NCI-H748 treated with DMSO at 0.1 percent for 48 hours (cell line): ENCODE measurements at places on chromosomes 16 and 17.

DNA sequence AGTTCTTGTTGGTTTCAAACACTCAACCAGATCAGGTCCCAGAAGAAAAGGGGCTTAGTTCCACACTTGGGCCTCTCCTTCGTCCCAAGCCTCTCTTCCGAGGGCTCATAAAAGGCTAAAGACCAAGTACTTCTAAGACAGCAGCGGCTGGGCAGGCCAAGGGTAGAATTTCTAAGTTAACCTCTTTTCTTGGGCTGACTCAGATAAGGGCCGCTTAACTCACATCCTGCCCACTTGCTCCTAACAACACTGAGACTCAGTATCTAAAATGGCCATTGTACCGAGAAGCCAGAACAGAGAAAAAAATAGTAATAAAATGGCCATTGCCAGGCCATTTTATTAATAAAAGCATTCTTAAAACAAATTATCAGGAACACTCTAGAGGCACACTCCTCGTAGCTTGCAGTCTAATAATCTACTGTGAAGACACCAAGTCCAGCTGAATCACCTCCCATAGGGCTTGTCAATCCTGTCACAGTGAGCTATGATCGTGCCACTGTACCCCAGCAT, 42.1 kb downstream of the RANBP10 start:
- DNase-seq, result no peak

- DNase-seq, result no peak
Measured at GRCh38 chr16:86664522-86665318, 86.4 kb downstream of the FOXL1 start.

DNA sequence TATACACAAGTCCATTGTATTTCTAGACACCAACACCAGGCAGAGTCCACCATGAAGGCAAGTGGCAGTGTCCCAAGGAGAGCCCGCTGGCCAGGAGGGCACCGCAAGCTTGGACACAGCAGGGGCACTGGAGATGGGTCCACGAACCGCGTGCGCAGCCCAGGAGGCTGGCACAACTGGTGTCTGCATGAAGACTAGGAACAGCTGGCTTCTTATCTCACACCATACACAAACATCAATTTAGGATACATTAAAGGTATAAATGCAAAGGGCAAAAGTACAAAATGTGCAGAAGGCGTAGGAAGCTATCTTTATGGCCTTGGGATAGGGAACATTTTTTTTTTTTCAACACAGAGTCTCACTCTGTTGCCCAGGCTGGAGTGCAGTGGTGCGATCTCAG, 52.4 kb downstream of the ANKRD11 start:
- DNase-seq, result no peak

- DNase-seq, result no peak
Measured at GRCh38 chr16:1434644-1435592, 4.0 kb downstream of the PERCC1 start.

GRCh38 chr17:18139949-18140348, 31.4 kb downstream of the MYO15A start:
- no peak for DNase-seq

GRCh38 chr17:14143688-14144087, 74.4 kb downstream of the COX10 start:
- no peak for DNase-seq

- DNase-seq, result no peak
Measured at GRCh38 chr16:47037396-47037745, 63.9 kb upstream of the DNAJA2 start.

- no peak for DNase-seq
Measured at GRCh38 chr17:51344532-51344931, 84.2 kb downstream of the UTP18 start.

- no peak for DNase-seq
Measured at GRCh38 chr16:57314161-57314785, 29.8 kb upstream of the PLLP start.

DNA sequence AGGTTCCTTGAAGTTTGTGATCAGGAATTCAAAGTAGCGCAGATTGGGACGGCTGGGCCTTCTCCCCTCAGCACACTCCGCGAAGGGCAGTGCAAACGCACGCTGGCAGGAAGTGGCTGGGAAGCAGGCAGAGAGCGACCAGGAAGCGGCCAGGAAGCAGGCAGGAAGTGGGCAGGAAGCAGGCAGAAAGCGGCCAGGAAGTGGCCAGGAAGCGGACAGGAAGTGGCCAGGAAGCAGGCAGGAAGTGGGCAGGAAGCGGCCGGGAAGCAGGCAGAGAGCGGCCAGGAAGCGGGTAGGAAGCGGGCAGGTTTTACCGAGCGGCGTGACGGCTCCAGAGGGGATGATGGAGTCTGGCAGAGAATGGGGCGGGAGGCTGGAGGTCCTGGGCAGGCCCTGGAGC, 3.2 kb downstream of the DPEP1 start:
- no peak for DNase-seq

- no peak for DNase-seq
Measured at GRCh38 chr16:3212567-3212966, 22.4 kb downstream of the ZNF200 start.

- no peak for DNase-seq
Measured at GRCh38 chr17:80122026-80122575, 20.7 kb downstream of the GAA start.

DNA sequence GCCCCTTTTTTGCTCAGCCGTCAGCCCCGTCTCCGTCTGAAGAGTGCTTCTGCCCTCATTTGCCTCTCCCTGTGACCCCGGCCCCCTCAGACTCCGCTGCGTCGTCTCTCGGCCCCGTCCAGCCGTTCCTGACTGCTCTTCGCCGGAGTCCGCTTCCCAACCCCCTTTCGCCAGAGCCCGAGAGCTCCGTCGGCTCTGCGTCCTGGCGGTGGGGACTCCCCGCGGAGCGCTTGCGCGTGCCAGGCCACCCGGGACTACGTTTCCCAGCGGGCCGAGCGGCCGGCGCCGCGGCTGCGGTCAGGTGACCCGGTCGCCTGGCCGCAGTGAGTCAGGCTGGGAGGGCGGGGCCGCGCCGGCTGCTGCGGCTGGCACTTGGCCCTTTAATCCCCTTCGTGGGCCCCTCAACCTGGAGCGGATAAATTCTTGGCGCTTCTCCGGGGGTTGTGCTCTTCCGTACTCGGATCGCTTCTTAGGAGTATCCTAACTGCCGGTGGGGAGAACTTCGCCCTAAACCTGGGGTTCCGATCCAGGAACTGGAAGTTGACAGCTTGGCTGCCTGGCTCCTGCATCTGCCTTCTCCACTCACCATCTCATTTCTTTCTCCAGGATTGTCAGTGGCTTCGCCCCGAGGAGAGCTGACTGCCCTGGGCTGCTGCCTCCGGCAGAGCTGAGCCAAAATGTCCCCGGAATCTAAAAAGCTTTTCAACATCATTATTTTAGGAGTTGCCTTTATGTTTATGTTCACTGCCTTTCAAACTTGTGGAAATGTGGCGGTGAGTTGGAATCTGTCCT, at the start of gene MFSD11:
TSS of gene MFSD11 (plus strand) at position 444 of the 792 bp plus-strand sequence. CDS start at position 678, 234 bp downstream.
- peak; percentile 69 for DNase-seq

- no peak for DNase-seq
Measured at GRCh38 chr17:4208238-4208637, 55.5 kb downstream of the ANKFY1 start.

- no peak for DNase-seq
Measured at GRCh38 chr17:45073414-45074070, 12.4 kb downstream of the NMT1 start.

- DNase-seq, result no peak
Measured at GRCh38 chr17:68048996-68049395, 13.5 kb downstream of the KPNA2 start.

DNA sequence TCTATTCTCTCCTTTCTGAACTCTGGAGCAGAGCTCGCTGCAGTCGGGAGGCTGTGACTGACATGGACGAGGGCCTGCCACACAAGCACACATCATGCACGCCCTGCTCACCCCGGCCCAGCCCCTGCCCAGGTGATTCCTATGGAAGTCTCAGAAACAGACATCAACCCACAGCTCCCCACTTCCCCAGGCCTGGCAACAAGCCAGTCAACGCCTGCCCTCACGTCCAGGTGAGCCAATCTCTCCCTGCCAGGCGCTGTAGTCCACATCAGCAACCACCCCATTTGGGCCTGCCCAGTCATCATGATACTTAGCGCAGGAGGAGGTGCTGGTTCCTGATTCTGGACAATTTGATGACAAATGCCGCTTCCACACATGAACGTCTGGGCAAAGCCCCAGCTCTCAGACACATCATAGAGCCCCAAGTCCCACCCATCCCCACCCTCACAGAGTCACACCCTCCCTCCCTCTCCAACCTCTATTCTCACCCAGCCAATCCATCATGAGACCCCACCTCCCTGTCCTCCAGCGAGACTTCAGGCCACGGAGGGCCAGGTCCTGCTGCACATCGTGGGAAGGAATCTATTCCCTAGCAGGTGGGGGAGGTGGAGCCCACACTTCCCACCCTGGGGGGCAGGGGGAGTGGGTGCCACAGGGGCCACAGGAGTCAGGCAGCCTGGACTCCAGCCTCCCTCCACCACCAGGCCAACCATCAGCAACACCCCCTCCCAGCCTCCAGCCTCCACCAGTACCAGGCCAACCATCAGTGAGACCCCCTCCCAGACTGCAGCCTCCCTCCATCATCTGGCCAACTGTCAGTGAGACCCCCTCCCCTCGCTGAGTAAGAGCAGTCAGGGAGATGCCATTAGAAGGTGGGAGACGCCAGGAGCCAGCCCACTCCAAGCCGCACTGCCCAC, 33.7 kb upstream of the GSG1L start:
- no peak for DNase-seq

GRCh38 chr16:84042879-84043485, 387 bp upstream of the SLC38A8 start:
- DNase-seq, result peak; percentile 1
